ENCODE measurements at places on chromosomes 16 and 17.
A peak's percentile ranks its signal among the peaks of the same experiment; 100 is the strongest.

- DNase-seq = no peak
Measured at GRCh38 chr17:76870377-76870714, 2.1 kb downstream of the MGAT5B start.

GRCh38 chr16:73599351-73599750, 551.4 kb upstream of the ZFHX3 start:
- no peak for DNase-seq

DNA sequence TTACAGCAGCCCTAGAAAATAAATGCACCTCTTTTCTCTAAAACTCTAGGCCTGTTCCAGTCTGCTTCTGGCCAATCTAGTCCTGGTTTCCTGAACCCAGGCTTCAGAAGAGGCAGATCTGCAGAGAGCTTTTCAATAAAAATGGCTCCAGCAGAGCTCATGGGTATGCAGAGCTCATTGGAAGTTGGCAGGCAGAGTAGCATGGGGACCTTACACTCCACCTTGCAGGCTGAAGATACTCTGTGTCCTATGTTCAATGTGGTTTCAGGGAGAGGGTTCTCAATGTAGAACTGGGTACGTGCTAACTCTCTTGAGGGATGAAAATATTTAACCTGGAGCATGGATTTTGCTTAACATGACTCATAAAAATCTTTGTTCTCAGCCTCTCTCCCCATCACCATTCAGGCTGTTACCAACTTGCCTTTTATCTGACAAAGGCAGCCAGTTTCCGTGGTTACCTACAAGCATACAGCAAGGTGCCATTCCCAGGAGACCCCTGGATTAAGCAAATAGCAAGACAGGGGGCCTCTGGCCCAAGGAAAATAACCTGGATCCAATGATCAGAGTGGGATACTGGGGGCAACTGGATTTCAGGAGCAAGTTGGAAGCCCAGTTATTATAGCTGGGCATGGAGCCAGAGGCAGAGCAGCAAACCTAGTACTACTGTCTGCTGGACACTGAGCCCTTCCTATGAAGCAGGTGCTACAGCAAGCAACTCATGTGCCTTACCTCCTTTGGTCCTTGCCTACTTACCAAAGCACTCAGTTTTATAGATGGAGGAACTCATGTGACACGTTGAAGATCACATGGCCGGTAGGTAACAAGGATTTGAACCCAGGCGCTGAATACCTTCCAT, 98.2 kb upstream of the DHX40 start:
- DNase-seq = no peak

- no peak for DNase-seq
Measured at GRCh38 chr16:30090610-30091331, 953 bp downstream of the TBX6 start.

- no peak for DNase-seq
Measured at GRCh38 chr17:40307001-40307730, 1.8 kb upstream of the RARA start.

GRCh38 chr16:87133112-87133850, 183.9 kb downstream of the C16orf95 start:
- DNase-seq = no peak

- DNase-seq = no peak
Measured at GRCh38 chr17:37532756-37533155, 43.1 kb downstream of the DUSP14 start.

DNA sequence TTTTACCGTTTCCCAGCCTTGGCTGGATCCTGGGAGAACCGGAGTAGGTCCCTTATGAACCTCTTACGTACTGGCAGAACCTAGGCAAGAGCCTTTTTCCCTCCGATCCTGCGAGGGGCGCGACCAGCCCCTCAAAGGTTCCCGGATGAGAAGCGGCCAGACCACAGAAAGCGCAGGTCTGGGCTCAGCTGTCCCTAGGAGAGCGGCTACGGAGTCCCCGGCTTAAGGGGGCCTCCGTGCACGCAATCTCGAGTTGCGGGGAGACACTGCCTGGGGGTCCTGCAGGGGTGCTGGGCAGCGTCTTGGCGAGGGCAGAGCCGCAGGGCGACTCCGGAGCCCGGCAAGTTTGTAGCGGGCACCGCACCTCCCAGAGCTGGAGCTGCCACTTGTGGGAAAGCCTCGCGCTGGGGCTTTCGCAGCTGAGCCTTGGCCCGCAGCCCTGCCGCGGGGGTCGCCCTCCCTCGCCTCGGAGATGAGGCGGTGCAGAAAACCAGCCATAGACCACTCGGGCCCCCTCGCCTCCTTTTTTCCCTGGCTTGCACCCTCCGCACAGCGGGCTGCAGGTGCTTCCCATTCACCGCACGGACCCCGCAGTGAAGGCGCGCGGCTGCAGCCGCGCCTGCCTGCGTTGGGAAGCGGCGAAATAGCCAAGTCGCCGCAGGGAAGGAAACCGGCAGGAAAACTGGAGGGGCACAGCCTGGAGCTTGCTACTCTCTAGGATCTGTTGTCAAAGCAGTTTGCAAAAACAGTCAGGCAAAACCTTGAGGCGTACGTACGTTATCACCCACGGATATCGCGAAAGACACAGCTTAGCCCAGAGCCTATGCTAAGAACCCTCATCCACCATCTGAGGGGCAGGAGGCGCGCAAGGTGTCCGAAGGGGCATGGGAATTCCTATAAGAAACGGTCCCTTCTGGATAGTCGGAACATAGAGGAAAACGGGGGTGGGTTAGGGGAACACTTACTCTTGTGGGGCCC, 834 bp downstream of the CDH8 start:
- DNase-seq = no peak

- DNase-seq = peak; percentile 67
Measured at GRCh38 chr17:4969047-4969550, 1.5 kb upstream of the SPAG7 start.

DNA sequence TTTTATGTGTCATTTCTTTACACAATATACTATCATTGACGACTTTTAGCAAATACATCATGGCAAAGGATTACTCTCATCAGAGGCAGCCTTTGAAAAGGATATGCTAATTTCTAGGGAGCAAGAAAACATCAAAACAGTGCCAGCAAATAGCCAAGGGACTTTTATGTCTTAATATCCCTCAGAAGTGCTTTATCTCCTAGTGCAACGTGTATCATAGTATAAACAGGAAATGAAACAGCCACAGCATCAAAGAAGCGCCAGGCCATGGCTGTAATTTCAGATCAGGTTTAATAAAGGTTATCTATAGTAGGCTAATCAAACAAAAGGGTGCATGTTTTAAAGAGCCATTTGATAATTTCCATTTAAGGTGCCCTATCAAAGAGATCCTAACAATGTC, 159.9 kb downstream of the AXIN2 start:
- DNase-seq = no peak

Data from activated CD4-positive, alpha-beta T cell treated with anti-CD3 and anti-CD28 coated beads for 48 hours (primary cell).